ENCODE measurements at places on chromosomes 16 and 17.

DNA sequence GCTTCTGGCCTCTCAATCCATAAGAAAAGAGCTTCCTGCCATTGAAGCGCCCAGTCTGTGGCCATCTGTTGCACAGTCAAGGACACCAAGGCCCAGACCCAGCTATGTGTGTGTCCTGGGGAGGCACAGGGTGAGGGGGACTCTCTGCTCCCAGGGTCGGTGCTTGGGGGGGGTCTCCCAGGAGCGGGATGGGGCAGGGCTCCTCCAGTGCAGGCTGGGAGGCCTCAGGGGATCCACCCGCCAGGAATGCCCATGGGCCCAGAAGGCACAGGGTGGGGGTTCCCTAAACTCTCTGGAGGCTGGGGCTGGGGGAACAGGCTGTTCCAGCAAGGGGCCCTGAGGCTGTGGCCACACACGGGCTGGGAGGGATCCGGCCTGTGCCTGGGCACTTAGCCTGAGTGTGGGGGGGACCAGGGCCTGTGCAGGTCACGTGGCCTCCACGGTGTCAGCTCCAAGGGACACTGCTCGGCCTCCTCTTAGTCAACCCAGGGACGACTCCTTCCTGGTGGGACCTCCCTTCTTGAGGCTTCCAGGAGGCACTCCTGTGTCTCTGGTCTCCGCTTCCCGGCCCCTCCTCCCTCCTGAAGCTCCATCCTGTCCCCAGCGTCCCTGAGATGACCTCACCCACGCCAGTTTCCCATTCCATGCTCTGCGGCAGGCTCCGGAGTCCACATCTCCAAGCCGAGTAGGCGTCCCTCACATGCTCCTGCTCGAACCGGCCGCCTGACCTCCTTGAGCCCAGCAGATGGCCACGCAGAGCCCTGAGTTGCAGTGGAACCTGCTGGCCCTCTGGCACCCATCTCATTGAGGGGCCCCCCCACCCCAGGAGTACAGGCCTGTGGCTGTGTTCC is 23.1 kb upstream of the BAHCC1 start:
- no peak for DNase-seq

DNA sequence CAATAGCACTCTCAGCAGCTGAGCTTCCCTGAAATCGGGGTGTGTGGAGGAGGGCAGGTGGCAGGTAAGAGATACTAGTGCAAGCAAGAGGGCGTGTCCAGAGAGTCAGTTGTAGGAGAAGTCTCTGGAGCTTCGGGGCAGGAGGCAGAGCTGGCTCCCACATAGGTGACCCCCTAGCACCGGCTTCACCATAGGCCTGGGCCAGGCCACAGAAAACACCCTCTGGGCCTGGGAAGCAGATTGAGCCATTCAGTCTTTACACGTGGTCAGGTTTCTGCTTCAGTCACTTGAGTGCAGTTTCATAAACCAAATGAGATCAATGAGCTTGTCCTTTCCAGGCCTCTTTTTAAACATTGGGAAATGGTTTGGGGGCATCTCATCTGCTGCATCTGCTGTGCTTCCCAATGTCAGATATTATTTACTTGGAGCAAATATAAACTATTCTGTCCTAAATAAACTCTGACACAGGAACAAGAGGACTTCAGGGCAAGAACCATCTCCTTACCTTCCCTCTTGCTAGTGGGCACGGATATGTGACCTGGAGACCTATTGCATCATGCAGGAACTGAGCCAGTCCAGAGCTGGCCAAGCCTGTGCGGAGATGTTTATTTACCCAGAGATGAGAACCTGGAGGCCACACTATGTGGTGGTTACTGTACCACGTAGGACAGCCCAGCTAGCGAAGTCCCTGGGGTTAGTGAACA is 16.1 kb downstream of the CCR7 start:
- DNase-seq = peak; percentile 36

- no peak for DNase-seq
Observed at GRCh38 chr17:63099425-63099824, 133.4 kb downstream of the TANC2 start.

- no peak for DNase-seq
Observed at GRCh38 chr16:57213462-57213861, 27.3 kb downstream of the RSPRY1 start.

GRCh38 chr16:11977376-11978041 is 975 bp downstream of the SNX29 start:
- DNase-seq = no peak

DNA sequence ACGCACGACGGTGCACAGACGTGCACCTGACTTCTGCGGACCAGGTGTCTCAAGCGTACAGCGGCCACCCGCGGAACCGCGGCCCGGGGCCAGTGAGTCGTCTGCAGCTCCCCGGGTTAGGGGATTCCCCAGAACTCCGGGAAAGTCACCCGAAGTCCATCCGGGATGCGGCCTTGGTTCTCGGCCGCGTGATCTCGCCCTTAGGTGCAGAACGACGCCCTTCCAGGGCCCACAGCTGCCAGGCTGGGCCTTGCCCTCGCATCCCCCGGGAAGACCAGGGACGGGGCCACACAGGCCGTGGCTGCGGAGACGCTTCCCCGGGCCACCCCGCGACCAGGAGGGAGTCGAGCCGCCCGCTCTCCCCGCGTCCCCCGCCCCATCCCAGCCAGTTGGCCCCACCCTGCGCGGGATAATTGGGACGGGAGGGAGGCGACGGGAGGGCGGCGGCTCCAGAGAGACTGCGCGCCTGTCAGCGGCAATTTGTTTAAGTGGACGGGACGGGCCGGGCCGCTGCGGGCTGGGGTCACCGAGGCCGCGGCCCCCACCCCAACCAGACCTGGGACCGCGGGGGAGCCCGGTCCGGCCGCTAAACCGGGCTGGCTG is 3.6 kb upstream of the TBX2 start:
- DNase-seq = no peak

GRCh38 chr17:41738077-41738800 is 3.8 kb upstream of the HAP1 start:
- DNase-seq = peak; percentile 83

DNA sequence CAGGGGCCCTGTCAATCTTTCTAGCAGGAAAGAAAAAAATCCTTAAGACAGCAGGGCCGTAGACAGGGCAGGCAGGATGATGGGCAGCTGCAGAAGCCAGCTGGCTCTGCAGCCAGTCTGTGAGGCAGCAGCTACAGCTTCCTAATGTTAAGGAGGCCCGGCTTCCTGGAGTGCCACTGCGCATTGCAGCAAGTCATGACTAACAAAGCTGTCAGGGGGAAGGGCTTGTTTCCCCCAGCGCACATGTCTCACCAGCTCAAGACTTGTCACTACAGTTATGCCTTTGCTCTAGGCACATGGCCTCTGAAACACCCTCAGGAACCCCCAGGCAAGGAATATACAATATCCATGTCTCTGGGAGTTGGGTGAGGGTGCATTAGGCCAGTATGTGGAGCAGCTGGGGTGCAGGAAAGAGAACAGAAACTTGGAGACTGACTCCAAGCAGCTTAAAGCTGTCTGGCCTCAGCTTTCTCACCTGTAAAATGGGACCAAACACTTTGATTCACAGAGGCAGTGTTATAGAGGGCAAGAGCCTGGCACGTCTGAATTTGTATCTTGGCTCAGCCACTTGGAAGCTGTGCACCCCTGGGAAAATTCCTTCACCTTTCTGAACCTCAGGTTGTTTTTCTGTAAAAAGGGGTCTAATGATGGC is 220.0 kb downstream of the HAPSTR1 start:
- no peak for DNase-seq

DNA sequence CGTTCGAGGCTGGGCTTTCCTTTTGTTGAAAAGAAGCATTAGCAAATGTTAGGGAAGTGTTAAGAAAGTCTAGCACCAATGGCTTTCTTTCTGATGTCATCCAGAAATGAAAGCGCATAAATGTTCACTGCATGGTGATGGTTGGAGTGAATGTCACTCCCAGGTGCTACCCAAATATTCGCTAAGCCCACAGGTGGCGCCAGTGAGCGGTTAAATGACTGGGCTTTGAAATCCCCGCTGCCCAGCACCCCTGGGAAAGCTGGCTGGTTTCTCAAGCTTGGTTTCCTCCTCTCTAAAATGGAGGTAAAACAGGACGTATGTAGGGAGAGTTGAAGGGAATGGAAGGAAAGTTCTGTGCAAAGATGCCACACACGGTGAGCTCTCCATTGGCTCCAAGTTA is 104.4 kb downstream of the IRX5 start:
- DNase-seq = no peak

GRCh38 chr17:75011401-75012095 is 922 bp upstream of the MRPL58 start:
- DNase-seq = no peak
